ENCODE measurements at places on chromosomes 4 and X.

DNA sequence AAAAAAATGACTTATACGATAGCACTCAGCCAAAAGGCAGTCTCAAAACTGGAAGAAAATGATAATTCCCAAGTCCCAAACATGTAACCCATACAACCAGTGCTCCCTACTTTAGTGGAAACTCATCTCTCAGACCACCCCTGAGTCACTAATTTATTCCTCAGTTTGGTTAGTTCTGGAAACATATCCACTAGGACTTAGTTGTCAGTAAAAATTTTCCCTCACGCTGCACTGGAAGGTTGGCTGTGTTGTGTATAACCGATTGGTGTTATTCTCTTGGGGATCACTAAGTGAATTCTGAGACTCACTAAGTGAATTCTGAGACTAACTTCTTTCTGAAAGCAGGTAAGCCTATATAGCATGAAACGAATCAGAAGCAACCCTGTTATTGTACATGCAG is 48.5 kb upstream of the GAB1 start:
- DNase-seq: no peak

- no peak for DNase-seq
These were observed 12.7 kb downstream of the NUDT6 start for GRCh38 chr4:122909683-122910082.

DNA sequence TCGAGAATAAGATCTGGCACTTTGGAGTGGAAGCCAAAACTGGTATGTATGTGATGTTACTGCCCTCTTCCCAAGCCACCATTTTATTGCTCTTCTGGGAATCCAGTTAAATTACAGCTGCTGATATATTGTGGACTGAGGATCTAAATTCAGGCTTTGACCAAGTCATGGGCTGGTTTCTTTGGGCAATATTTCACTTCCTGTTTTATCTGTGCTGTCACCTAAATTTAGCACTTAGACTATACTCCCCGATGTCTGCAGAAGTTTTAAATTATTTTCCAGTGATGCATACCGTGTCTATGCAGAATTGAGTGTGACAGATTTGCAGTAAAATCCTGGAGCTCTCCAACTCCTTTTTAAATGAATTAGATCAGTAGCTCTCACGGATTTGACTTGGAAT is 100.0 kb downstream of the TEX13A start:
- DNase-seq: no peak

GRCh38 chr4:117770269-117771102 is 263.8 kb upstream of the NDST3 start:
- no peak for DNase-seq

- no peak for DNase-seq
These were observed 3.3 kb downstream of the NLGN4X start for GRCh38 chrX:6225288-6225910.

GRCh38 chr4:82614838-82615449 is 53.2 kb upstream of the TMEM150C start:
- no peak for DNase-seq

GRCh38 chrX:39577206-39577984 is 520.4 kb downstream of the BCOR start:
- no peak for DNase-seq

DNA sequence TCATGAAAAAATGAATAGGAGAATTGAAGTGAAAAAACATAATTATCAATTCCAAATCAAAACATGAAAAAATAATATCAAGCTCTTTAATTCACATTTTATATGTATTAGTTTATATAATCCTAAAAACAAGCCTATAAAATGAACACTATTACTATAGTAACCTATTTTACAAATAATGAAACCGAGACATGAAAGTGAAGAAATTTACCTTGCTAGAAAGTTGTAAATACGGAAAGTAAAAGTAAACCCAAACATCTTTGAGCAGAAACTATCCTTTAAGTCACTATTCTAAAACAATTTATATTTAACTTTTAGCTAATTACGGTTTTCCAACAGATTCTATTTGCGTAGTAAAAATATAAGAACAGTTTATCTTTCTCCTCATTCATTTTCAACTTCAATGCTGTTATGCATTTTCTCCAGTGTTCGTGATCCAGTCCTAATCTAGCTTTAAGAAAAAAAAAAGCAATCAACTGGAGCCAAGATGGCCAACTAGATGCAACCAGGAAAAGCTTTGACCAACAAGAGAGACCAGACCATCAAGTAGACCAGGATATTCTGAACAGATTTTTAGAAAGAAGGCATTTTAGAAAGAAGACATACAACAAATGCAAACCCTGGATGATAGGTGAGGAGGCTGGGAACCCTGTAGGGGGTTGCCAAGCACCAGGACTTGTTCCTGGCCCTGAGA is 67.0 kb downstream of the DDX53 start:
- no peak for DNase-seq

DNA sequence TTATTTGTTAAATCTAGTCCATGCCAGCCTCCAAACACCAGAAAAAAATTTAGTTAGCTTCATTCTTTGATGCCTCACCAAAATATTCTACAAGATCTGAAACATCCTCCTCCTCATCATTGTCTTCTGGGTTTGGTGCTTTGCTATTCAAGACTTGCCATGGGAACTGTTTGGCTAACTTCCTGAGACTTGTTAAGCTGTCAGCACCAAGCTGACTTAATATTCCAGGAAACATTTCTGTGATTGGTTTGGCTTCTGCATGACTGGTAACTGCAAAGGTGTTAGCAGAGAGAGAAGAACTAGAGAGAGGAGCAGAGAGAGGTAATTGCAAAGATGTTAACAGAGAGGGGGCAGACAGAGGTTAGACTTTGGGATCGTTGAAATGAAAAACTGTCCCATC is 101.3 kb downstream of the PALLD start:
- no peak for DNase-seq

GRCh38 chr4:133439830-133440229 is 290.7 kb downstream of the PCDH10 start:
- DNase-seq: no peak

DNA sequence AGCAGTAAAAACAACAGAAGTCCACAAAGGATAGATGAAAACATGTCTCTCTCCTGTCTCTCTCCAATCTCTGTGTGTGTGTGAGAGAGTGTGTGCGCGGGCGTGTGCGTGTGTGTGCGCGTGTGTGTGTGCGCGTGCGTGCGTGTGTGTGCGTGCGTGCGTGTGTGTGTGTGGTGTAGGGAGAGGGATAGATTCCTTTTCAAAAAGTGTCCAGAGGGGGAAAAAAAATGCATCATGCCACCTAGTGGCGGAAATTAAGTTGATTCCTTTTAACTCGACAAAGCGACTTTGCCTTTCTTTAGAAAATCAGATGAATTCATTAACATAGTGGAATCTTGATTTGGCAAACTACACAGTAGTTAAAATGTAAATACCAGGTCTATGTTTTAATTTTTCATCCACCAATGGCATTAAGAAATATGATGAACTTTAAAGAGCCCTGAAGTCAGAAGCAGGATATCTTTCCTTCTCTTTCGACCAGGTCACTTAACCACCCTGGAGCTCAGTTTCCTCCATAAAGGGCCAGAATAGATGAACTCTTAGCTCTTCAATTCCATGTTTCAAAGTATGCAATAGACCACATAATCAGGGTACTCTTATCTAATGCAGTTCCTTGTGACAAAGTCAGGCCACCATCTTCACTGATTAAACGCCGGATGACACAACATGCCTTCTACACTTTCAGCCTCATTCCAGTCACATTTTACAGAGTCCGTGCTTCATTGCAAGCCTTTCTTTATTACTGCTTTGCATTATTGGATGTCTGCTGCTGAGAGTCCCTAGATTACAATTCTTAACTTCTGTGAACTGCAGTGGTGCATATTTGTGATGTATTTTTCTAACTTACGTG is 162.8 kb downstream of the FBXO8 start:
- no peak for DNase-seq

- DNase-seq: no peak
These were observed 69.3 kb upstream of the HS3ST1 start for GRCh38 chr4:11497972-11498371.

DNA sequence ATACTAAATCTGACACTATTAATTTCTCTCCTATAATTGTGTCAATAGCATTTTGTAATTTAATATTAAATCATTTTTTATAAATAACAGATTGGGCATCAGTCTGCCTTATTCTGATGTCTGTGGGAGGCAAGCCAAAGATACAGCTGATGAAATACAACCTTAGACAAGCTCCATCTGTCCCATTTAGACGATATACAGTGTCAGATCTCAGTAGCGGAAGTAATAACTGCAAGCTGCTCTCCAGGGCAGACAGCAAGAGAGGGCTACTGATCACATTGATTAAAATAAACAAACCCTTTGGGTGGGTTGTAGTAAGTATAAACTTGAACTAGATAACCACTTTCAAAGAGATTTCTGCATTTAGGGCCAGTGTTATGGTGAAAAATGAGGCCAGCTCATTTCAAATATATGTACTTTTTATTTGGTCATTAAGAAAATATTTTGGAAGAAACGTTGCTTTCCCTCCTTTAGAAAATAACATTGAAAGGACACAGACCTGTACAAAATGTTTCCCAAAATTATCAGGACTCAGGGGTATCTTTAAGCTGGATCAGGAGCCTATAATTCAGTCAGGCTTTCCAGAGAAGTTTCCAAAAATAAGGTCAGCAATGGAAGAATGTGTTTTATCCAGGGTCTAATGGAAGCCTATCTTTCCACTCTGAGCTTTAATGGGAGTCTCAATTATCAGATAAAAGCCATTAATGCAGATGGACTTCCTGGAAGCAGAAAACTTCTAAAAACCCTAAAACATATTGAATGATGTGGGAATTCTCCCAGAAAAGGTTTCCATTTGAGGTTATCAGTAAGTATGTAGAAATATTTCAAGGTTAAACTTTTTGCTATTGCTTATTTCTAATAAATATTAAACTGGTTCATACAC is 1028.8 kb upstream of the IGFBP7 start:
- no peak for DNase-seq

- no peak for DNase-seq
These were observed 58.1 kb upstream of the HOPX start for GRCh38 chr4:56739066-56739777.

GRCh38 chr4:76780781-76781697 is 116.9 kb downstream of the SOWAHB start:
- DNase-seq: no peak

- DNase-seq: no peak
These were observed 6.8 kb downstream of the RBM47 start for GRCh38 chr4:40622913-40623312.

DNA sequence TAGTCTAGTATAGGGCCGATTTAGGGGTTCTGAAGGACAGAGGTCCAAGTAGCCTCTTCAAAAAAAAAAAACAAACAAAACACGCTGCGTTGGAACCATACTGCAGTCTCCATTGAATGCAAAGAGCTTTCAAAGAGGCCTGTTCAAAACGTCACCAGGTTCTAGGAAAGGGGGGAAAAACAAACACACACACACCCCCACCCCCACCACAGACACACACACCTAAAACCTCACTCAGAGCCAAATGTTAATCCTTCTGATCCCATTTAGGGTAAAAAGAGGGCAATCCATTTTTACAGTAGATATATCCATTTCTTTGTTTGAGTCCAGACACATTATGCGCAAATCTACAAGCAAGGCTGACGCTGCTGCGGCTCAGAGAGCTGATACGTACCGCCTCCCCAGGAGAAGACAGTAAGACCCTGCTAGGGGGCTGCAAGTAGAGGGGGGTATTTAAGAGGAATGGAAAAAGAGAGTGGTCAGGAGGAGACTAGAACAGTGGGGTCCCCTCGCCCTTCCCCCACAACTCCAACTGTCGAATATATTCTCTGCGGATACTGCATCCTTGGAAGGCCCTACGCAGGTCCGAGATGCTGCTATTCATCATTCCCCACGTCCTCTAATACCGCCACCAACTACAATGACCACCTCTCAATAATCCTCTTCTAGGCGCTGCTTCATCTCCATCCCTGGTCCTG is 1.3 kb downstream of the NKRF start:
- no peak for DNase-seq

DNA sequence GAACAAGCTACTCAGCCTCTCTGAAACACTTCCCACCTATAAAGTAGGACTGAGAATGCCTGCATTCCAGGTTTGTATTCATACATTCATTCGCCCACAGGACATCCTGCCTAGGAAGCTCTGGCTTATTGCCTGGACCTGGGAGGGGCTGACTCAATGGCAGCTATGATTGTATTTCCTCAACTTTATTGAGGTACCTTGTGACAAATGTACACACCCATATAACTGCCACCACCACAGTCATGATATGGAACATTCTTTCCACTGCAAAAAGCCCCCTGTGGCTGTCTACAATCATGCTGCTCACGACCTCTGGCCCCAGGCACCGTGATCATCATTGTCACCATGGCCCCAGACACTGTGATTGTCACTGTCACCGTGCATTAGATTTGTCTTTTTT is 68.3 kb downstream of the ABLIM2 start:
- no peak for DNase-seq

GRCh38 chr4:24876431-24876830 is 36.4 kb downstream of the CCDC149 start:
- no peak for DNase-seq

- DNase-seq: no peak
These were observed 230.2 kb downstream of the EVC2 start for GRCh38 chr4:5478169-5478568.

GRCh38 chrX:1392376-1393068 is 609 bp upstream of the SLC25A6 start:
- peak; percentile 34 for DNase-seq

DNA sequence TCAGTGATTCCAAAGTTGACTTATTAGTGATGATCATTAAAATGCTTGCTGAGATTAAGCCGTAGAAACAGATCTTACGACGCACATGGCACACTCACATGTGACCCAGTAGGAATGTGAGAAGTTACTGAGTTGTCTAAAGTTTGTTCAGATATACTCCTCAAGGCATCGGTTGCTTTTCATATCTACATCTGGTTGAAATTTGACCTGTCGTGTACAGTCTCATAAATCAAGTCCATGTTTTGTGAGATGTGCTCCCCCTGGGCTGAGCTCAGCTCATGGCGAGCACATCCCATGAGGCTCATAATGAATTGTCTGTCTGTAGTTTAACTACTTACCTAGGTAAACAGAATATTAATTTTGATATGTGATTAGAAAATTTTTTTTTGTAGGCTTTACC is 67.0 kb downstream of the TNIP2 start:
- DNase-seq: no peak

GRCh38 chrX:19388741-19389140 is 45.0 kb downstream of the PDHA1 start:
- no peak for DNase-seq

GRCh38 chrX:132491191-132491590 is 2.4 kb upstream of the MBNL3 start:
- no peak for DNase-seq

DNA sequence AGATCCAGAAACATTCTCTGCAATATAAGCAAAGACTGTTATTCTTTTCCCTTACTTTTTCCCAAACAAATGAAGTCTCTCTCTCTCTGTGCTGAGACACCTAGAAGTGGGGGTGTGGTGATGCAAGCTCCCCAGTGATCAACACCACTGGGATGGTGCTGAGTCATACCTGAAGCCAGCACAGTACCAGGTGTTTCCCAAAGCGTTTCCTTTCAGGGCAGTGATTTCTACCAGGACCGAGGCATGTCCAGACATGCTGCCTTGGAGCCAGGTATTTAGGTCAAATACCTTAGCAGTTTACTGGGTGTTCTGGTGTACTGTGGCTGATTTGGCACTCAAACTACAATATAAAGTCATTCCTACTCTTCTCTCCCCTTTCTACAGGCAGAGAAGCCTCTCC is 726.5 kb downstream of the FAM133A start:
- no peak for DNase-seq

Data from stimulated activated CD8-positive, alpha-beta memory T cell treated with anti-CD3 and anti-CD28 coated beads, Interleukin-2, amount 100 ng/mL, for 48 hours (primary cell).